Activated CD4-positive, alpha-beta T cell treated with anti-CD3 and anti-CD28 coated beads, Interleukin-2, amount 50 U/mL, for 24 hours (primary cell): ENCODE measurements at places on chromosomes 5 and 9.

GRCh38 chr9:115008536-115009270 is 78.3 kb upstream of the TNFSF8 start:
- DNase-seq = no peak

GRCh38 chr9:36336131-36336907 is 63.8 kb downstream of the RNF38 start:
- DNase-seq = no peak

- no peak for DNase-seq
Measured at GRCh38 chr5:40914835-40915234, 5.5 kb downstream of the C7 start.

GRCh38 chr5:134649163-134649835 is 714 bp downstream of the SEC24A start:
- DNase-seq = no peak

- DNase-seq = no peak
Measured at GRCh38 chr9:112654282-112654681, 63.6 kb downstream of the INIP start.

DNA sequence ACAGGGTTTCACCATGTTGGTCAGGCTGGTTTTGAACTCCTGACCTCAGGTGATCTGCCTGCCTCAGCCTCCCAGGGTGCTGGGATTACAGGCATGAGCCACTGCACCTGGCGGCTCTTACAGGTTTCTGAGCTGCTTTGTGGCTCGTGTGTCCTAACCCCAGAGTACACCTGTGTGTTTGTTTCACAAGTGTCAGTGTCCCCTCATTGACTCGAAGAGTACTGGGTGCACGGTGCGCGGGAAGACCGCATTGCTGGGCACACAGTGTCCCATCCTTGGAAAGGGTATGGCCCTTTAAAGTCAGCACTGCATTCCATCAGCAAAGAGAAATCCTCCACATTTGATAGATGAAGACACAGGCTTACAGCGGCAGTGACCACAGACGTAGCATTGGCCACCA is 23.8 kb downstream of the NDST1 start:
- DNase-seq = no peak

GRCh38 chr5:126235628-126236027 is 187.6 kb upstream of the GRAMD2B start:
- DNase-seq = no peak

GRCh38 chr5:38329132-38329715 is 70.9 kb downstream of the EGFLAM start:
- DNase-seq = no peak

GRCh38 chr9:15513335-15513734 is 2.6 kb upstream of the PSIP1 start:
- DNase-seq = no peak

- DNase-seq = no peak
Measured at GRCh38 chr9:129630967-129631673, 5.2 kb downstream of the NTMT1 start.

GRCh38 chr5:157748760-157749461 is 5.4 kb downstream of the LSM11 start:
- DNase-seq = no peak

- no peak for DNase-seq
Measured at GRCh38 chr9:38022203-38022895, 46.7 kb downstream of the SHB start.

GRCh38 chr5:56350597-56351170 is 117.6 kb upstream of the ANKRD55 start:
- DNase-seq = no peak

GRCh38 chr5:22431840-22432239 is 421.3 kb downstream of the CDH12 start:
- no peak for DNase-seq

- DNase-seq = no peak
Measured at GRCh38 chr5:154829181-154829588, 21.2 kb downstream of the FAXDC2 start.

DNA sequence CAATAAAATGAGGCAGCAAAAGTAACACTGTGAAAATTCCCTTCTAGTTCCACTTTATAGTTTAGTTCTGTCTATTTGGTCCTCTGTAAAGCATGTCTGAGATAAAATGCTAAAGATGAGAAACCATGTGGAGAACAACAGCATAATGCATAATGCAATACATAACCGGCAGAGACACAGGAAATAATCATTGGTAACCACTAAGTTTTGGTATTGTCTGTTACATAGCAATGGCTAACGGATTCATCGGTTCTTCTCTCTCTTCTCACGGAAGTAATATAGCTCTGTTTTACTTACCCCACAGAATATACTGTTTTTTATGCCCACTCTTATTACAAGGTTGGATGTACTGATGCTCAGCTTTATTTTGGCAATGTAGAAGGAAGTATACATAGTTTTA is 158.9 kb downstream of the FAM174A start:
- no peak for DNase-seq

- DNase-seq = no peak
Measured at GRCh38 chr5:179795049-179795862, 1.5 kb downstream of the LTC4S start.

DNA sequence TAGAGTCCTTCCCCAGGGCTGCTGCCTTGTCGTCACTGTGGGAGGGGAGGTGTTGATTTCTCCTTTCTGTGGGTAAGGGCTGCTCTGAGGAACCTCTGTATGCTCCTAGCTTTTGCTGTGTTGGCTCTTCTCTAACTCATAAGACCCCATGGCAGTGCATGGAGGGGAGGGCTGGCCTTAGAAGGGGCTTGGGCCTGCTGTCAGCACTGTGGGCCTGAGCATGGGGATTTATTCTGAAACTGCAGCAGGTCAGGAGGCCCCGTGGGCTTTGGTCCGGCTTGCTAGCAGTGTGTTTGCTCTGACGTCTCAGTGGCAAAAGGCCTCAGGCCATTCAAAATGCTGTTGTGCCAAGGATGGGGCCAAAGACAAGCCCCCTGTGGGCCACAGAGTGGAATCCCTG is 6.8 kb downstream of the FGF18 start:
- no peak for DNase-seq

GRCh38 chr5:34926318-34926888 is 3.0 kb upstream of the DNAJC21 start:
- no peak for DNase-seq

- DNase-seq = no peak
Measured at GRCh38 chr5:39519079-39519478, 94.3 kb upstream of the DAB2 start.

GRCh38 chr9:120846906-120847305 is 4.2 kb upstream of the PSMD5 start:
- DNase-seq = no peak

GRCh38 chr5:151140686-151141459 is 16.7 kb downstream of the ANXA6 start:
- no peak for DNase-seq

DNA sequence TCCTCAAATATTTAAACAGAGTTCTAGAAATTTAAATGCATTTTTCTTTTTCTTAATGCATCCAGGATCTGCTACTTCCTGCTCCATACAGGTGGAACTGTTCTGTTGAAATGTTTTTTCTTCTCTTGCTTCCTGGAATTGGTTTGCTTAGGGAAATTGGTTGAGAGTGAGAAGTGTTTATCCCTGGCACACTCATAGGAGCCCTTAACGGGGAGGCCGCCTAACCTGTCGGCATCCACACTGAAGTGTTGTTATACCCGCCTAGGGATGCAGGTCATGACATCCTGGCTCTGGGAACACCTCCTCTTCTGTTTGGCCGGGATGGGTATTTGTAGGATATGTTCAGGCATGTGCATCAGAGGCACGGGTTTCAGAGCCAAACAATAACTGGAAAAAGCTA is 239.7 kb downstream of the GADD45G start:
- DNase-seq = no peak

DNA sequence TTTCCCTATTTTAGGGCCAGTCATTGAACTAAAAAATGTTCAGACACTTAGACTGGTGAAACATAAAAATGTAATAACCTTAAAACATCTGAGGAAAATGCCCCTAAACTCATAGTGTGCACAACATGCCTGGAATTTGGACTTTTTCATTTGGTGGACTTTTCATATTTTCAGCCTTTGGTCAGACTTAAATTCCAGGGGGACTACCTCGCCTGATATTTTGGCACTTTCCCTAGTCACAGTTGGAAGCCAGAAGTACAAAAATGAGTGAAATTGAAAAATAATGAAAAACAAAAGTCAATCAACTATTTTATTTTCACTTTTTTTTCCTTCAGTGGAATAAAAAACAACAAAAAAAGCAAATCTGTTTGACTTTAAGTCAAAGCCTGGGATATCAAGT is 256.2 kb downstream of the ACTL7B start:
- DNase-seq = no peak

DNA sequence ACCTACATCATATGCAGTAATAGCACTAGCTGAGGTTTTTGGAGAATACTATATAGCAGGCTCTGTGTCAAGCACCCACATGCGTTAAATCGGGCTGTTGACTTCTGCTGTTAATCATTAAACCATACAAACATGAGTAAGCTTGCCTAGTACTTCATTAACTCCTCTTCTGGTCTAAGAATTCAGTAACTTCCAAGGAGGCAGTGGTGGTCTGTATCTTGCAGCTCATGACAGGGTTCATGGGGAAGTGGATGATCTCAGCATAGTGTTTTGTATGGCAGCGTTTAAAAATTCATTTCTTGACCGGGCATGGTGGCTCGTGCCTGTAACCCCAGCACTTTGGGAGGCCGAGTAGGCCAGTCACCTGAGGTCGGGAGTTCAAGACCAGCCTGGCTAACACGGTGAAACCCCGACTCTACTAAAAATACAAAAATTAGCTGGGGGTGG is at the start of gene HAVCR1:
TSS of gene HAVCR1 (minus strand) at position 24 of the 447 bp plus-strand sequence. CDS start 1,173 bp downstream, outside the sequence.
- DNase-seq = no peak

GRCh38 chr5:88884608-88884877 is 1.6 kb upstream of the MEF2C start:
- DNase-seq = no peak

- no peak for DNase-seq
Measured at GRCh38 chr5:108078345-108078744, 303.6 kb downstream of the FBXL17 start.

DNA sequence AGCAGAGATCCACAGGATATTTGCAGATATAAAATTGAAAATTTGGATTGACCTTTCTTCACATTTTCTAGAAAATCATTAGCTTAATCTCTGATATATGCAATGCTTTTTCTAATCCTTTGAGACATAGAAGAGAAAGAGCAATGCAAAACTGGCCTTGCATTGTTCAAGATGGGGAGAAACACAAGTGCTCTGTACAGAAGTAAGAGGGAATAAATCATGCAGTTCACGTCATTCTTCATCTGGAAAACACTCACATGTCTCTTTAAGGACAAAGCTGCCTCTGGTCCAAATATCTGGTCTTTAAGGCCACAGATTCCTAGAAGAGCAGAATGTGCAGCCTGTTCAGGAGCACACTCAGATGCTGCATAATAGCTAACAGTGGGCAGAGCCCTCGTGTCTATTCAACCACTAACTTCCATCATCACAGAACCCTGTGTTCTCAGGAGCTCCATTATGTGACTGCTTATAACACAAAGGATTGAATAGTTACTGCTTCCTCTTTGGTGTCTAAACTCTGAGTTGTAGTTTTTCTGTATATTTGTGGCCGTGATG is 277.5 kb downstream of the PLK2 start:
- no peak for DNase-seq

DNA sequence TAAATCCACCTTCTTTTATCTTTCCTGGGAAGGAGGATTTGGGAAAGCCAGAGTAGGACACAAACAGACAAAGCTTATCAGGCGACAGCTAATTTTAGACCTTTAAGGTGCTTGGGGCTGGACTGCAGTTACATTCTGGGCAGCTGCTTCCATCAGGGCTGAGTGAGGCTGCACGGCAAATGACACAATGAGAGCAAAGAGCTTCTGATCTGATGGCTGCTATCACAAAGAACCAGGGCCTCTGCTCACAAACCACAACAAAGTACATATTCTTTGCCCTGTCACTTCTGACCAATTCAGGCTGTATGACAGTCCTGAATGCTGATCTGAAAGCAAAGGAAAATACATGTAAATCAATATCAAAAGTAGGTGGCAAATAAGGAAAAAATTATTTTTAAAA is 93.1 kb downstream of the MRPS27 start:
- DNase-seq = no peak
